ENCODE measurements at places on chromosomes 6 and 20.

GRCh38 chr20:35274172-35275092 lies 3.5 kb downstream of the MMP24OS start:
- no peak for DNase-seq

DNA sequence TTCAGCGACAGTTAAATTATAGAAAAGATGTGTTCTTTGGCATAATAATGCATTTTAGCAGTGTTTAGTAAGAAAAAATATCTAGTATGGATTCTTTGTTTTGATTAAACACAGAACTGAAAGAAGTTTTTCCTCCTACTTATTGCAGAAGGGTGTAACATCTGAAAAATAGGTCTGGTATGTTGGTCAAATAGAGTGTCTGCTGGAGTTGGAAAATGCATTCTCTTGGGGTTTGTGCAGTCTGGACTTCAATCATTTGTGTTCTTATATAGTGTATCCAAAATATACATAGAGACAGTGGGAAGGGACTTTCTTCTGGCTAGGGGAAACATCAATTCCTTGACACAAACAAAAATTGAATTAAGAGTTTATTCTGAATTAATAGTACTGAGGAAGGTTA lies 132.4 kb upstream of the MAN1A1 start:
- DNase-seq: no peak

DNA sequence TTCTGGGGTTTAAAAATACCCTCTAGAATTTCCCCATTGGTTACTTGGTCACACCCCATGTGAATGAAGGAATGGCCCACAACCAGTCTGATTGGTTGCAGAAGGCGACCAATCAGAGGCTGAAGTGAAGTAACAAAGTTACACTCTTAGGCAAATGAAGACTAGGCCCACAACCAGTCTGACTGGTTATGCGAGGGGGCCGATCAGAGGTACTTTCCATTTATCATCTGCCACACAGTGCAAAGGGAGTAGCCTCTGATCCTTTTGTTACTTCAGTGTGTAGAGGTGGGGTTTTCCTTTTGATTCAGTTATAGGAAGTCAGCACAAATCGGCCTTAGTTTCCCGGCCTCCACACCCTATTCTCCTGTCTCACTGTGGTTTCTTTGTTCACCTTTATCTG lies 61.2 kb upstream of the SGK1 start:
- no peak for DNase-seq

DNA sequence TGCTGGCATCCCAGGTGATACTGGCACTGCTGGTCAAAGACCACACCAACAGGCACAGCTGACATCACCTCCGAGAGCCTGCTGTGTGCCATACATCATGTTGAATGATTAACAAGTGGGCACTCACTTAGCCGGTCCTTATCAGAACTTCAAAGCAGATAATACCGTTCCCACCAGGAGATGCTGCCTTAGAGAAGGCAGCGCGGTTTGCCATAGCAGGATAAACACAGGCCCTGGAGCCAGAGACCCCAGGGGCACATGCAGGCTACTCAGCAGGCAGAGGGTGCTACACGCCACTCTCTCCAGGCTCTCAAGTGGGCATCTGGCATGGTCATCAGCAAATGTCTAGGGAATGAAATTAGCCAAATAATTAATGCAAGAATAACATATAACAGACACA lies 86.5 kb upstream of the CST7 start:
- no peak for DNase-seq

DNA sequence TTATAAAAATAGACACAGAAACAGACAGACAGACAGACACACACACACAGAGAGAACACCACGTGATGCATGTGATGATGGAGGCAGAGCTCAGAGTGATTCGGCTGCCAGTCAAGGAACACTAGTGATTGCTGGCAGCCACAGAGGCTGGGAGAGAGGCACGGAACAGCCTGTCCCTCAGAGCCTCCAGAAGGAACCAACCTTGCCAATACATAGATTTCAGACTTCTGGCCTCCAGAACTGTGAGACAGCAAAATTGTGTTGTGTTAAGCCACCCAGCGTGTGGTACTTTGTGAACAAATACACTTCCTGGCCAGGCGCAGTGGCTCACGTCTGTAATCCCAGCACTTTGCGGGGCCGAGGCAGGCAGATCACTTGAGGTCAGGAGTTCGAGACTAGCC lies 9.5 kb upstream of the PARD6B start:
- no peak for DNase-seq

DNA sequence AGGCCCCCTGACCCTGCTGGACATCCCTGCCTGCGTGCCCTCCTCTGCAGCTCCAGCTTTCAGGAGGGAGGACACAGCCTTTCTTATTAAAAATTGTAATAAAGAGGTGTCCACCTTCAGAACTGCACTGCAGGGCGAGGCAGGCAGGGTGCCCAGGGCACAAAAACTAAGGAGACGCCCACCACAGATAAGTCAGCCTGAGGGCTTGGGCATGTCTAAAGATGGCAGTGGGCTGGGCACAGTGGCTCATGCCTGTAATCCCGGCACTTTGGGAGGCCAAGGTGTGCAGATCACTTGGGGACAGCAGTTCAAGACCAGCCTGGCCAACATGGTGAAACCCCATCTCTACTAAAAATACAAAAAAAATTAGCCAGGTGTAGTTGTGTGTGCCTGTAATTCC lies 7.0 kb upstream of the C20orf144 start:
- no peak for DNase-seq

DNA sequence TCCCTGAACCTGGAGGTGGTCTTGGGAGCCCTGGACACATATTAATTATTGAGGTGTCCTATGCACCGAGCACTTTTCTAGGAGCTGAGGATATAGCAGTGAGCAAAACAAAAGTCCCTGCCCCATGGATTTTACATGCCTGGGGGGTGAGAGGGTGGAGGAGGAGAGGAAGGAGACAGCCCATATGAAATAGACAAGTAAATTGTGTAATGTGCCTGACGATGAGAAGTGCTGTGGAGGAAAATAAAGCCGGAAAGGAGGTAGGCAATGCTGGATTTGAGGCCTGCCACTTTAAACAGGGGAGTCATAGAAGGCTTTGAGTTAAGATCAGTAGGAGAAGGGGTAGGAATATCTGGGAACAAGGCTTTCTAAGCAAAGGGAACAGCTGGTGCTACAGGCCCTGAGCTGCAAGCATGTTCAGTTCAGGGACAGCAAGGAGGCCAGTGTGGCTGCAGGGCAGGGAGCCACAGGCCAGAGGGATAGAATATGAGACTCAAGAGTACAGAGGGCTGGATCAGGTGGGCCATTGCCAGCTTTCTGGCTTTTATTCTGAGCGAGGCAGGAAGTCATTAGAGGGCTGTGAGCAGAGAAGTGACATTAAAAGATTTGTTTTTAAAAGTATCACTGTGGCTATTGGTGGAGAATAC lies 19.1 kb upstream of the MYLIP start:
- DNase-seq: no peak

GRCh38 chr6:141309295-141309694 lies 823.4 kb upstream of the GJE1 start:
- DNase-seq: no peak

DNA sequence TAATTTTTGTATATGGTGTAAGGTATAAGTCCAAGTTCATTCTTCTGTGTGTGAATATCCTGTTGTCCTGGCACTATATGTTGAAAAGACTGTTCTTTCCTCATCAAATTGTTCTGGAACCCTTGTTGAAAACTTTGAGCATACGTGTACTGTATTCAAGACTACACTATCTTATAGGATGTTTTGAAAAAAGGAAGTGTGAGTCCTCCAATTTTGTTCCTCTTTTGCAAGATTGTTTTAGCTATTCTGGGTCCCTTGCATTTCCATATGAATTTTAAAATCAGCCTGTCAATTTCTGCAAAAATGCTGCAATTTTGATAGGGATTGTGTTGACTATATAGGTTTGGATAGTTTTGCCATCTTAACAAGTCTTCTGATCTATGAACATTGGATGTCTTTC lies 195.2 kb downstream of the BACH2 start:
- DNase-seq: no peak

Data from GM12892 (cell line).